ENCODE measurements at places on chromosomes 16 and 17.

- DNase-seq: no peak
These were observed 494.2 kb upstream of the CDH8 start for GRCh38 chr16:62530426-62530825.

DNA sequence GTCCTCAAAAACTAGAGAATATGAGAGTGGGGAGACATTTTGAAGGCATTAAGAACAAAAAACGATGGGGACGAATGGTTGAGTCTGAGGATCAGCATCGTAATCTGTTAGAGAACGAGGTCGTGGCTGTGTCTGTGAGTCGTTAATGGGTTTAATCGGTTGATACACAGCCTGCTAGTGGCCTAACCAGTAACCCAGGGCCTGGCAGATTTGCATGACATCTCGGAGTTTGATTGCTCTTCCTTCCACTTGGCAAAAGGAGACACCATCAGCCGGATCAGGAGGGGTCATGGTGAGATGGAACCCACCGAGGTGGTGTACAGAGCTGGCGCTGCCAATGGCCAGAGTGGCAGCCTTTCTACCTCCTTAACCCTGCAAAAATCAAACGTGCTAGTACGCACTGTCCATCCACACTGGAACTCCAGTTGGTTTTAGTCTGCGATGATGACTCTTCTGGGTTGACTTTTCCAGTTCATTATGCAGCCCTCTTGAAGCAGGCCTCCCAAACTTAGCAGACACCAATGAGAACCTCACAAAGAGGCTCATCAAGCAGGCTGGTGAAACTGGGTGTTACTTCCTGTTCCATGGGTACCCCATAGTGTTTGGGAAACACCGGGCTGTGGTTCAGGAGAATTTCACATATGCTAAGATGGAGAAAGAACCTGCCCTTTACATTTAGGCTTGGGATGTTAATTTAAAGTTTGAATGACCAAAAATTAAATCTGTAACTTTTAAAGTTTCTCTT, 4.1 kb downstream of the HS3ST3B1 start:
- DNase-seq: no peak

DNA sequence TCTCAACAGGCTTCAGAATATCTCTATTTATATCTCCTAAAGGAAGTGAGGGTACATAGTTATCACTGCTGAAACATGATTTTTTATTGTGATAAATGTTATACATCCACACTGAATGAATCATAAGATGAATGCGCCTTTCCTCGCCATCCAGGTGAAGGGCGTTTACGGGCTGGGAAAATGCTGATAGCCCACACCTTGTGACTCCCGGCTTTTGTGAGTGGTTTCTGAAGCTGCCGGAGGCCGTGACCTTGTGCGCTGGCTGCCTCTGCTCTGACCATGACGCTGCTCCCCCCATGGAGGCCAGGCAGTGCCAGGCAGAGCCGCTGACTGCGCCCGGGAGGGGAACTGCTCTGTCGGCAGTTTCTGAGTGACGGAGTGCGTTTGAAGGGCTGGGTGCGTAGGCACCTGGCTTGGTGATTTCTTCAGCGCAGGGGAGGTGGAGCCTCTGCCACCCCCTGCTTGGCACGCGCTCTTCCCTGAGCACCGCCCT, 97.2 kb downstream of the RAP1GAP2 start:
- DNase-seq: no peak

- no peak for DNase-seq
These were observed 514.6 kb downstream of the KCNJ2 start for GRCh38 chr17:70683936-70684335.

GRCh38 chr17:66114609-66115008, 77.3 kb downstream of the CEP112 start:
- no peak for DNase-seq

GRCh38 chr17:52442350-52442749, 283.8 kb upstream of the CA10 start:
- DNase-seq: no peak

DNA sequence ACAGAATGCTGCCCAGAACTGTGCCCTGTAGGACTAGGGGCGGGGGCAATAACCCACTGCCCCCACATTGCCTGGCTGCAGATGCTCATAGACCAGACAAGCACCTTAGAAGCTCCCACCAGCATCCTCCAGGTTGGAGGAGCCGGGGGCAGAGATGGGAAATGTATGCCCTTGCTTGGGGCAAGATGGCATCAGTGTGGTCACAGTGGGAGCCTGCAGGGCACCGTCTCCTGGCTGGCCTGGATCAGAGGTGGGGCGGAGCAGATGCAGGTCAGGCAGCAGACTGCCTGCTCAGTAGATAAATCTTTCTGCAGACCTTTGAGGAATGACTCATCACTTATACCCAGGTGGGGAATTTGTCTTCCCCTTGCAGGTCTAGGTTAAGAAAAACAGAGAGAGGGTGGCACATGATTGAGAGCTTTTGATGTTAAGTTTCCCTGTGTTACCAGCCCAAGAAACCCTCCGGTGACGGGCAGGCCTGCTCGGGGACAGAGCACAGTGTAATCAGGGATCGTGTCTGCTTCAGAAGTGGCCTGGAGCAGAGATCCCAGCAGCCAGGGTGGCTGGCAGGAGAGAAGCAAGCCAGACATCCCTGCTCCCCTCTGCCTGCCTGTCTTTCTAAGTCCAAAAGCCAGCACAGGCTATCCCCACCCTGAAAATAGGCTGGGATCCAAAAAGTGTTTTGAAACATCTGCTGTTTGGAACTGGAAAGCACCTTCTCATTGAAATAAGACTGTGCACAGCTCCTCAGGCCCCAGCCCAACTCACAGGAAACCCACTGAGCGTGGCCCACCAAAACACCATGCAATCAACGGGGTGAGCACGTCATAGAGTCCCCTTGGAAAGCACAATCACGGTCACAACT, 50.7 kb upstream of the RPL38 start:
- peak; percentile 43 for DNase-seq

GRCh38 chr17:885971-886571, 93.5 kb downstream of the NXN start:
- peak; percentile 95 for DNase-seq

DNA sequence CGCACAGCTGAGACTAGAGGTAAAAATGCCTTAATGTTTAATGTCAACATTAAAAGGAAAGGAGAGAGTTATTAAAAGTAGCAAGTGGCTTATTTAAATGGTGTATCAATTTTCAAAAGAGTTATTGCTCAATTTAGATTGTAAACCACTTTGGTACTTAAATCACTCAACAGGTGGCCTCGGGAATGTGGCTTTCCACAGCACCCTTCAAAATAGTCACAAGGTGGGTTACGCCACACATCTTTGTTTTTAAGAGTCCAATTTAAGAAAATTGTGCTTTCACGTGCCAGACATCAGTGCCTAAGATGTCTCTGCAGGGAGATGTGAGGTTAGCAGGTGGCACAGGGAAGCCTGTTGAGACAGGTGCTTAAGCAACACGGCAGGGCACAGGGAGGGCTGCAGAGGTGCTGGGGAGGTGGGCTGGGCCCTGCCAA, 27.5 kb upstream of the ADCY7 start:
- no peak for DNase-seq

- DNase-seq: no peak
These were observed 289.8 kb upstream of the FOXF1 start for GRCh38 chr16:86220561-86220960.

DNA sequence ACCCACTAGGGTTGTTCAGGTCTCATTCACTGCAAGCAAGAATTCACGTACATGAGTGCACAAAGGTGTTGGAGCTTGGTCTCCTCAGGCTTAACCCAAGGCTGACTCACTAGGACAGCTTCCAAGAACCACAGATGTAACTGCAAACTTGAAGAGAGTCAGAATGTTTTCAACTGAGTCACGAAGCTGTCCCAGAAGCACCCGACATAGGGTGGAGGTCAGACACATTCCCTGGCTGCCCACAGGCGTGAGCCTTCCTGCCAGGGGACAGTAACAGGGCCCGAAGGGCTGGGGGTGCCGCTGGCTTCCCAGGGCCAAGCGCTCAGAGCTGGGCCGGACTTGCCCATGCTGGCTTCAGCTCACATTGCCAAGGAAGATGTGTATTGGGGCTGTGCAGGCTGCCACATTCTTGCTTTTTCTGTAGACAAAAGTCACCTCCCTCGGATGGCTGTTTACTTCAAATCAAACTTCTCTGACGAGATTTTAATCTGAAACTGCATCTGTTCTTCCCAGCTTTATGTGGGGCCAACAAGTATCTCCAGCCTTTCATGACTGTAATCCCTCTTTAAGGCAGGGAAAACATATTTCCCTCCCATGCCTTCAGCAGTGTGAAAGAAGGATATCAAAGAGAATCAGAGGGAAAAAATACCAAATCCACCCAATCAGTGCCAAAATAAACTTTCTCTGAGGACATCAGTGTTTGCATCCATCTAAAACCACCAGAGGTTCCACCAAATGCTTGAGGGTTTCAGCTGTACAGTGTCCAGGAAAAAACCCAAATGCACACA, 14.3 kb downstream of the CMTM3 start:
- DNase-seq: peak; percentile 79

DNA sequence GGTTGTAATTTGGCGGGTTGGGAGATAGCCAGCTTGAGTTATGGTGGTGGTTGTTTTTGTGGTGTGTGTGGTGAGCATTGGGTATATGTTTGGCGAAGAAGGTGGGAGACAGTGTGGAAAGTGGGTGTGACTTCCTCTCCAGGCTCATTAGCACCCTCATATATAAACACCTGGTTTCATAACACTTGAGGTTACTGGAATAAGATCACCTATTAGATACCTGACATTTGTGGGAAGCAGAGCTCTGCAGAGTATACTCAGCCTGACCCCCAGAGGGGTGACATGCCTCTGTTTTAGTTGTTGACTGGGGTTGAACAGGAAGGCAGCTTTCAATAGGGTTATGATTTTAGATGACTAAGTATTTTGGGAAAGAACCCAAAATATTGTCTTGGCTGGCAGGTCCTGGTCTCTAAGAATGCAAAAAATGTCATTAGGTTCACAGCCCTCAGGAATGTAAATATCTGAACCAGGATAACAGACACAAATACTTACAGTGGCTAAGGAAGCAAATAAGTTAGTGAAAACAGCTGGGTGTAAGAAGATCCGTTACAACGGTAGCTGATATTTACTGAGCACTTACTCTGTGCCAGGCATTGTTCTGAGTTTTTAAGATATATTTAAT, 18.3 kb upstream of the EFCAB13 start:
- no peak for DNase-seq

DNA sequence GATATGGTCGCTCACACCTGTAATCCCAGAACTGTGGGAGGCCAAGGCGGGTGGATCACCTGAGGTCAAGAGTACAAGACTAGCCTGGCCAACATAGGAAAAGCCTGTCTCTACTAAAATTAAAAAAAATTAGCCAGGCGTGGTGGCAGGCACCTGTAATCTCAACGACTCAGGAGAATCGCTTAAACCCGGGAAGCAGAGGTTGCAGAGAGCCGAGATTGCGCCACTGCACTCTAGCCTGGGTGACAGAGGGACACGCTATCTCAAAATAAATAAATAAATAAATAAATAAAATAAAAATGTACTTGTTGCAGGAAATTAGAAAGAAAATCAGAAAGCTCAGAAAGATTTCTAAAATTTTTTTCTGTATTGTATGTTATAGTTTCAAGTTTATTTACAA, 113.9 kb downstream of the LITAF start:
- peak; percentile 24 for DNase-seq

- peak; percentile 31 for DNase-seq
These were observed 9.4 kb upstream of the TOP2A start for GRCh38 chr17:40427002-40427491.

- DNase-seq: no peak
These were observed 67.8 kb upstream of the LHX1 start for GRCh38 chr17:36869441-36869840.

DNA sequence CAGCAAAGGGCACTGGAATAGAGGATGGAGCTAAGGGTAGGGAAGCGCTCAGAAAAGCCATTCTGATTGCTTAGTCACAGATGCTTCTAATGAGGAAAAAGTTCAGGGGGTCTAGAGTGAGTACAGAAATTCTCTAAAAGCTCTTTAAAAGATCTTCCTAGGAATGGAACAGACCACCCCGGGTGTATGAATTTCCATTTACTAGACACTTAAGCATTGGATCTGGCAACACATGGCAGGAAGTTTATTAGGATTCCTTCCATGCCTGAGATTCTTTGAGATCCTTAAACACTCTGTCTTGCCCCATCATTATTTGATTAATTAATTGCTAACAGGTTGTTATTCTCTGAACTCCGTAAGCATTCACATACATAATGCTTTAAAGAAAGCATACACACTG, 8.5 kb downstream of the KRTAP9-7 start:
- no peak for DNase-seq

- DNase-seq: no peak
These were observed 327.4 kb upstream of the CCL2 start for GRCh38 chr17:33927732-33928133.

DNA sequence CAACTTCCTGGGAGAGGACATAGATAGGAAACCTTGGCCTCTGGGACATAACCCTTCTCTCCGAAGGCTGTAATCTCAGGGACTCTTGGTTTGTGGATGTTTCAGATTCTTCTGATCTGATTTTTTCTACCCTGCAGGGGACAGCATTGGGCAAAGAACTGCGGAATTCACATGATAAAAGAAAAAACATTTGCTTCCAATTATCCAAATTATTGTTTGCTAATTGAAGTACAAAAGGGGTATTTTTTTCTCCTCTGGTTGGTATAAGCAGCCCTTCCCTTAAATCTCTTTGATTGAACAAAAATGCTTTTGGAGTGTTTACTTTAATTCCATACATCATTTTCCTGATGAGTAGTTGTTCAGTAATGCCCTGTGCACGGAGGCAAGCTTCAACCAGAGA, 251.7 kb upstream of the IRX3 start:
- no peak for DNase-seq

DNA sequence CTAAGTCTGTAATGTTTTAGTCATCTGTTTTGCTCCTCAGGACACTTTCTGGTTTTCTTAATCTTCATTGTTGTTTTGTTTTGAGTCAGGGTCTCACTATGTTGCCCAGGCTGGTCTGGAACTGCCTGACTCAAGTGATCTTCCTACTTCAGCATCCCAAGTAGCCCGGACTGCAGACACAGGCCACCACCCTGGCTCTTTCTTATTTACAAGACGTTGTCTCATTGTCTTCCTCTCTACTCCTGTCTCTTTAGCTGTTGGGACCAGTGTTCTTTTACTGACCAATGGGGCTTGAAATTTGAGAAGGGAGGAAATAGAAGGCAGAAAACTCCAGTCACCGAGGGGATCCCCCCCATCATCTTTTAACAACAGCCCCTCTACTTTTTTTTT, 1.2 kb downstream of the SCPEP1 start:
- DNase-seq: no peak

GRCh38 chr16:11973070-11973469, 3.5 kb upstream of the SNX29 start:
- DNase-seq: no peak
